ENCODE measurements at places on chromosomes 4 and X.

DNA sequence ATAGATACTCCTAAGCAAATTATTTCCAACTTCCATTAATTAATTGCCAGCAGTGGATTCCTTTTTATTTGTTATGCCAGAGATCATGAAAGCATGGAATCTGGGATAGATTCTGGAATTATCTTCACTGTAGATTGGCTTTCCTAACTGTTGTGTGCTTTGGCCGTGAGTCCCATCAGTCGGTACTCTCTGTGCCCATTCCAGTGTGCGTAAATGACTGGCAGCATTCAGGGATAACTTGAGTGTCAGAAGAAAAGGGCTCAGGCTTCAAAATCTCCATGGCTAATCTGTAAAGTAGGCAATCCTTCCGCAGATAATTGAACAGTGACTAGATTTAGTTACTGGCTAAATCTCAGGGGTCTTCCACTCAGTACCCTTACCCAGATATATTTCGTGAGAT lies 76.8 kb upstream of the TMEM164 start:
- ATAC-seq, result no peak

DNA sequence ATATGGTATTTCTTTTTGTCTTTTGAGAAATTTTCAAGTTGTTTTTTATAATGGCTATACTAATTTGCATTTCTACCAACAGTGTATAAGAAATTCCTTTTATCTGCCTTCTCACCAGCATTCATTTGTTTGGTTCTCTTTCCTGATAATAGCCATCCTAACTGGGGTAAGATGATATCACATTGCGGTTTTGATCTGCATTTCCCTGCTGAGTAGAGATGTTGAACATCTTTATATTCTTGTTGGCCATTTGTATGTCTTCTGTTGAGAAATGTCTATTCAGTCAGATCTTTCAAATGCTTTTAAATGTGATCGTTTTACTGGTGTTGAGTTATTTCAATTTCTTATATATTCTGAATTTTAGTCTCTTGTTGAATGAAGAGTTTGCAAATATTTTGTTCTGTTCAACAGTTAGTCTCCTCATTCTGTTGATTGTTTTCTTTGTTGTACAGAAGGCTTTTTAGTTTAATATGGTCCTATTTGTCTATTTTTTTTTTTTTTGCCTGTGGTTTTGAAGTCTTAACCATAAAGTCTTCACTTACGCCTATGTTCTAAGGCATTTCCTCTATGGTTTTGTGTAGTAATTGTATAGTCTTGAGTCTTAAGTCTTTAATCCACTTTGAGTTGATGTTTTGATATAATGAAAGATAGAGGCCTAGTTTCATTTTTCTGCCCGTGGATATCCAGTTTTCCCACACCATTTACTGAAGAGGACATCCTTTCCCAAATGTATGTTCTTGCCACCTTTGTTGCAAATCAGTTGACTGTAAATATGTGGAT lies 1566.9 kb downstream of the STIM2 start:
- no peak for ATAC-seq

- ATAC-seq, result no peak
Observed at GRCh38 chrX:13357925-13358324, 38.1 kb upstream of the ATXN3L start.

DNA sequence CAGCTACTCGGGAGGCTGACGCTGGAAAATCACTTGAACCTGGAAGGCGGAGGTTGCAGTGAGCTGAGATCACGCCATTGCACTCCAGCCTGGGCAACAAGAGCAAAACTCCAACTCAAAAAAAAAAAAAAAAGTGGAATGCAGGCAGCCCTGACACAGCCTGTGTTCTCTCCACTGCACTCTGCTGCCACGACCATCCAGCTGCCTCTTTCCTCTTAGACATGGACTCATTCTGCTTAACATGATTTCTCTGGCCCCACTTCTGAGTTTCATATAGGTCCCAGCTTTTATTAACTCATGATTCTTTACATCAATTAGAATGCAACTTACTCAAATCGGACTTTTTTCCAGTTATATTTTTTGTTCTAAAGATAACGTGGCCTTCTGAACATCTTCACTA lies 29.6 kb downstream of the SLC10A6 start:
- no peak for ATAC-seq

DNA sequence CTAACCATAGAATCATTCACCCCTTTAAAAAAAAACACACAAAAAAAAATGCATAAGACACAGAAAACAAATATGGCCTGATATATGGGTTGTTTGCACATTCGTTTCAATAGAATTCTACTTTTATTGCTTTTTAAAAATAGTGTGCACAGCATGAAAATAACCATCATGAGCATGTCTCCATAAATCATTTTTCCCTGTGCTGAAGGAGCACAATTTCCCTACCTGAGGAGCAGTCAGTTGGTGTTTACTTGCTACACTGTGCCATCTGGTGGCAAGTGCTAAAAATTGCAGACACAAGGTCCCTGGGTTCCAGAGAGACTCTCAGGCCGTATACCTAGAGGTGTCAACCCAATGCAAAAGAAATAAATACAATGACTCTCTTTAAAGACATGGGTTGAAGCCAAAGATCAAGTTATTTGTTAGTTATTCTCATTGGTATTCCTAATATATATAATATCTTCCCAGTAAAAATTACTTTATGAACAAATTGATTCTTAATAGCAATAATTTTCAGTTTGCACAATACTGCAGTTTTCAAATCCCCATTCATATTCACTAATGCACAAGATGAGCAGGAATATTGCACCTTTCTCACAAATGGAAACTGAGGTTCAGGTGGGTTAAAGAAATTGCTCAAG lies 551.4 kb downstream of the IQCM start:
- ATAC-seq, result no peak

GRCh38 chrX:40237731-40238178 lies 140.0 kb upstream of the BCOR start:
- ATAC-seq, result no peak

GRCh38 chr4:93648258-93648657 lies 180.3 kb upstream of the ATOH1 start:
- no peak for ATAC-seq

DNA sequence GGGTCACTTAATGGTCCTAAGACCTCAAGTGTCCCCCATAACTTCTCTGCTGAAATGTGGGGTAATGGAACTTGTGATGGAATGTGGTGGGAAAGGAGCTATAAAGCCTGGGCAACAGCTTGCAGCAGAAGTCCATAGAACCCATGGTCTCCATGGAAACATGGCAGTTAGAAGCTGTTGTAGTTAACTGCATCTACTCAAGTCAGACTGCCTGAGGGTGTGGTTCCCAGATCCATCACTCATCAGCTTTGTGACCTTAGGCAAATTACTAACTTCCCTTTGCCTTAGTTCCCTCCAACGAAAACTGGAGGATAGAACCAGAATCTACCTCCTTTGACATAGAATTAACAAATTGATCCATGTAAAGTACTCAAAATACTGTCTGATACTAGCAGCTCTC lies 113.0 kb downstream of the SPATA18 start:
- no peak for ATAC-seq

DNA sequence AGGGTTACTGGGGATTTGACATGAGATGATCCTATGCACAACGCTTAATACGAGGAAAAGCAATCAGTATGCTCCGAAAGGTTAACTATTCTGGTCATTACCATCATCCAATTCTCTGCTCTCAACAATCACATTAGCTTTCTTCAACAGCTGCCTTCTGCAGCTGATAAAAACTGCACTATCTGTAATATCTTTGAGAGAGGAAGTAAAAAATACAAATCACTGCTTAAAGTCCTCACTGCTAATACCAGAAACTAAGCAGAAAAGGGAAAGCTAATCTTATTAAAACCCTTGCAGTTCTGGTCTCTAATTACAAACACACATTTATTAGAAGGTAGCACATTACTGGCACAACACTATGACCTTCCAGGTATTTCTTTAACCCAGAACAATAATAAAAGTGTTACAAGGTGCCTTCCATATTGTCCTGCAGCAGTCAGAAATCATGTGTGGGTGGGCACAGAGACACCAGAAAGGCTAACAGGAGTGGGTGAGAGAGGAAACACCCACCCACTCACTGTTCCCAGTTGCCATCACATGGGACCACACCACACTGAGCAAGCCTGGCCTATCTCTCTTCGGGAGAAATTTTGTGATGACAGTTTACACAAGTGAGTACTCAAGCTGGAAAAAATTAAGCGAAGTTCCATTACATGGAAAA lies 71.0 kb downstream of the RELL1 start:
- ATAC-seq, result no peak

DNA sequence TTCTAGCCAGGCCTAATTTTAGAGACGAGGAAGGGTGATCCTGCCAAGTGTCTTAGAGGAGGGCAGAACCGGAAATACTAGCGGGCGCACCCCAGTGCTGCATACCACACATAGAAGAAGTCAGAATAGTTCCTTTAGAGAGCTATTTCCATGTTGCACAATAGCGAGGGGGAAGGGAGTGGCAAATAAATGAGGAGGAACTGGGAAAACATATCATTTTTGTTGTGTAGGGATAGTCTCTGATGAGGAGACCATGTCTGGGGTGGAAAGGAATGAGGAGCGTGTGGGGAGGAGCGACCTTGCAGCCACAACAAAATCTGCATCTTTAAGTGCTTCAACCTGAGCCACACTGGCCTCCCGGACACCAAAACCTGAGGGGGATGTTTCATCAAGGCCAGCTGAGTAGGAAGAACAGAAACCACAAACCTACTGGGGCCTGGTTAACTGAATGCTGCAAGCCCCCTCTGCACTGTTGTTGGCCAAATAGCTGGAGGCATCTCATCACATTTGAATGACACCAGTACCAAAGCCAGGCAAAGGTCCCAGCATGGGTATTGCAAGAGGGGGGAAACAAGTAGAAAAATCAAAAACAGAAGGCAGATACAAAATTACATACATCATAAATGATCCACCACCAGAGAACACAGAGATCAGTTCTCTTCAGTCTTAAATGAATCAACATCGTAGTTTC lies 26.7 kb upstream of the C1QTNF7 start:
- peak; percentile 70 for ATAC-seq

GRCh38 chrX:24862343-24862742 lies 153.4 kb downstream of the ARX start:
- no peak for ATAC-seq

- ATAC-seq, result no peak
Observed at GRCh38 chrX:733961-734360, 103.4 kb downstream of the SHOX start.

DNA sequence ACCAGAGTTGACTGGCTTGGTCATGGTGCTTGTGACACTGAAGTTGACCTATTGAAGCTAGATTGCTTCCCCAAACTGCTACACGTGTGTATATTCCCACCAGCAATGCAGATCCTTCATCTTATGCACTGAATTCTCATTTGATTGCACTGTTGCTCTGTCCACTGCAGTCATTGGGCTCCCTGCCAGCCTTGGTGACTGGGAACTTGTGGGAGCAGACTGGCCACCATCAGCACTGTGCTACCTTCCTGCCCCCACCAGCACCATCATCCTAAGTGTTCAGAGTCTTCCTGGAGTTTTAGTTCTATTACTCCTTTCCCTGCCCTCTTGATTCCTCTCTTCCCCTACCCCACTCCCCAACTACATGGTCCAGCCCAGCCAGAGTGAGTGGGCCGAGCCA lies 117.7 kb upstream of the PRPS2 start:
- ATAC-seq, result no peak
